ENCODE measurements at places on chromosomes 4 and X.

DNA sequence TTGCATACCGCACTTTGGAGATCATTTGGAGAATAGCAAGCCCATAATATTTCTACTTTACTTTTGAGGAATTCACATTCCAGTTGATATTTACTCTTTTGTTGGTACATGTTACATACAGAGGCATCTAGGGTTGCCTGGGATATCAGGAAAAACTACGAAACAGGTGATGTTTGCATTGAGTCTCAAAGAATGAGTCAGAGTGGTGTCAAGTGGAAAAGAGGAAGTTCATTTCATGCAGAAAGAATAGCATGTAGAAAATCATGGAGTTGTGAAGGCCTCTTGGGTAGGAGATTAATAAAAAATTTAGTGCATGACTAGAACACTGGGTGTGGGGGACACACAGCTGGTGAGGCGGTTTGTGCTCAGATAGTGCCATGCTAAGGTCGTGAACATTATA, 33.5 kb upstream of the ELOVL6 start:
- DNase-seq, result no peak

DNA sequence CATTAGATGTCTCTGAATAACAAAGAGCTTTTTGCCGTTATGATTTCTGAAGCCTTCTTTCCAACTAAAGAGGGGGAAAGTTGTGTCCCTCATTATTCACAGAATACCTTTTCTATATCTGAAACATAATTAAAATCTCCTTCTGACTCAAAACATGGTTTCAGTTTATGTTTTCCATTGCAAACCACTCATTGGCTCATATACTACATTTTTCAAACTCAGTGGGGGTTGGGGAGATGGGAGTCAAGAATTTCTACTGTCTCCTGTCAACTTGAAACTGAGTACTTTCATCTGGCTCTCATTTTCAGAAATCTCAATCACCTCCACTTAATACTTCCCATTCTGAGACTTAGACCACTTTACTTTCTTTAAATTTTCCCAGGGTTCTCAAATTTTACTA, 1839.5 kb upstream of the PCDH10 start:
- DNase-seq, result no peak

DNA sequence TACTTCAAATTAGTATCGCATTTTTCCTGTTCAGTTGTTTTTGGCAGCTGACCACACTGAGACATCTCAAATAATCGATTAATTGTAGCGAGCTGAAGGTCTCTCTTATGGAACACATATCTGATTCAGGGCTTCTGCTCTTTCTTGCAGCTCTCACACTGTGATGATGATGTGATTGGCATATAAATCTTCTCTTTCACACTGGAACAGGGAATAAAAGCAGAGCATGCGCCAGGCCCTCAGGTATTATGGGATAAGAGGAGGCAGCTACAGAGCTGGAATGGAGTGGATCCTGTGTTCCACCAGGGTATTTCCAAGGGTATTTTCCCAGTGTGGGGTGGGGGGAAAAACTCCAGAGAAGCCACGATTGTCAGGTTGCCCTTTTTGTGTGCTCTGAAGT, 265.4 kb upstream of the CASK start:
- DNase-seq, result no peak

- no peak for DNase-seq
These were observed 847.8 kb downstream of the RAPGEF2 start for GRCh38 chr4:159950707-159951106.

DNA sequence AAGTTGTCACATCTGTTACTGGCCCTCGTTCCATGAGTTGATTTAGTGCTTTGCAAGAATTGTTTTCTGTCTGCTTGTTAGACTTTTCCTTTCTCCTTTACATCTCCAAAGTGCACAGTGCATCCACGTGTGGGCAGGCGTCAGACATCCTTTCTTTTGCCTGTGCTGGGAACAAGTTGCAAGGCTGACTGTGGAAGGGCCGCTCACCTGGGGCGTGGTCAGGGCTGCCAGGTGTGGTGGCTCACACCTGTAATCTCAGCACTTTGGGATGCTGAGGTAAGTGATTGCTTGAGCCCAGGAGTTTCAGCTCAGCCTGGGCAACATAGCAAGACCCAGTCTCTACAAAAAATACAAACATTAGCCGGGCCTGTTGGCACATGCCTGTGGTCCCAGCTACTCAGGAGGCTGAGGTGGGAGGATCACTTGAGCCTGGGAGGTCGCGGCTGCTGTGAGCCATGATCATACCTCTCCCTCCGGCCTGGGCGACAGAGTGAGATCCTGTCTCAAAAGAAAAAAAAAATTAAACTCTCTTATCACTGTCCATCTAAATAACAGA, 46.2 kb downstream of the RGS12 start:
- DNase-seq, result no peak

DNA sequence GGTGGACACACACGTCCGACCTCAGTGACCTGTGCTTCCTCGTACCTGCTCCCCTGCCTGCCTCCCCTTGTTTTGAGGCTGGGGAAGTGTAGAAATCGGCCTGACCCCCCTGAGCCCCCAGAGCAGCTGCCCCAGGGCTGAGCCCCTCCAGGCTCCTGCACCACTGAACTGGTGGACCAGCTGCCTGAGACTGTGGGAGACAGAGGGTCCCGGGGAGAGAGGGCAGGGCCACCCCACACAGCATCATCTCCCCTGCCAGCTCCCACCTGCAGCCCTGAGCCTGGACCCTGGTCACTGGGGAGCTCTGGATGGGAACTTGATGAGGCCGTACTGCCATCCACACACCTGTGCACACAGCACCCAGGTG, 15.0 kb upstream of the NAT8L start:
- DNase-seq, result no peak

GRCh38 chrX:135327299-135327698, 18.0 kb downstream of the ETDC start:
- no peak for DNase-seq

DNA sequence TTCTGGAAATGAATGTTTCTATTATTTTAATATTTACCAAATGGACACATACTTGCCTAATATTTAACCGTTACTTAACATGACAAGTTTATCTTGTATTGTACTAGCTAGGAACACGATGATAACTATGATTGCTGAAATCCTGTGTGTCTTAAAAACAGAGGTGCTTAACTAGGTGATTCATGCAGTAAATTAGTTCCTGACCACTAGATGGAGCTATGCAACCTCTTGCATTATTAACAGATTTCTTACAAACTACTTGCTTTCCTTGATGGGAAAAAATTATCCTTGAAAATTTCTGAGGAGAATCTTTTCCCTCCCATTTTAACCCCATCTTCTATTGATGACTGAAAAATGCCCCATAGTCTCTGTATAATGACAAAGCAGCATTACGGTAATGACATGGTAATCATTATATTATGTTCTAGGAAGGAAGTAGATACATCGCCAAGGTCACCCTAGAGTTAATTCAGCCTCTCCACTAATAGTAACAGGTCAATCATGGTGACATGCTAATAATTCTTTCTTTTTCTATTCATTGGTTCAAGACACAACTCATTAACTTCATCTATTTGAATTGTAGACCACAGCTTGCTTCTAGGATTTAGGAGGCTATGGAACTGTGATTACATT, 844.2 kb downstream of the RAPGEF2 start:
- no peak for DNase-seq

GRCh38 chr4:127291316-127291715, 341.4 kb upstream of the INTU start:
- no peak for DNase-seq

GRCh38 chrX:108199691-108200090, 108.1 kb downstream of the ATG4A start:
- DNase-seq, result no peak

DNA sequence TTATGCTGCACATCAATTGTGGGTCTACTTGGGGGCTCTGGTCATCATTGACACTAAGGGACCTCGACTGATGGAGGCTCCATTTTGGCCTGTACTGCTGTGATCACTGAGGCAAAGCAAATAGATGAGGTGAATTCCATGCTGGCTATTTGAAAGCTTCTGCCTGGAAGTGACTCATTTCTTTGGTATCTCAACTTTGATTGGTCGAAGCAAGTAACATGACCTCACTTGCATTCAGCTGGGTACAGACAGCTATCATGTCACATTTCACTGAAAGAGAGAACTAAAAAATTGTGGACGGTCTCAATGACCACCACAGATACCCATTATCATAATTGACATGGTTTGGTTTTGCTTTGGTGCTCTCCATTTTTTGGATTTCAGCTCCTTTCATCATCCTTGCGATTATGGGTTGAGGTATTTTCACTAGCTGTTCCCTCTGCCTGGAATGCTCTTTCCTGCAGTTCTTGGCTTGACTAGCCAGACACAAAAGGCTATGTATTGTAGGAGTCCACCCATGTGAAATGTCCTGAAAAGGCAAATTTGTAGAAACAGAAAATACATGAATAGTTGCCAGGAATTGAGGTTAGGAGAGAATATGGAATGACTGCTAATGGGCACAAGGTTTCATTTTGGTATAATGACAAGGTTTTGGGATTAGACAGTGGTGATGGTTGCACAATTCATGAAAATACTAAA, 369.2 kb upstream of the LCORL start:
- no peak for DNase-seq

- no peak for DNase-seq
These were observed 38.0 kb upstream of the EMCN start for GRCh38 chr4:100555611-100556337.

DNA sequence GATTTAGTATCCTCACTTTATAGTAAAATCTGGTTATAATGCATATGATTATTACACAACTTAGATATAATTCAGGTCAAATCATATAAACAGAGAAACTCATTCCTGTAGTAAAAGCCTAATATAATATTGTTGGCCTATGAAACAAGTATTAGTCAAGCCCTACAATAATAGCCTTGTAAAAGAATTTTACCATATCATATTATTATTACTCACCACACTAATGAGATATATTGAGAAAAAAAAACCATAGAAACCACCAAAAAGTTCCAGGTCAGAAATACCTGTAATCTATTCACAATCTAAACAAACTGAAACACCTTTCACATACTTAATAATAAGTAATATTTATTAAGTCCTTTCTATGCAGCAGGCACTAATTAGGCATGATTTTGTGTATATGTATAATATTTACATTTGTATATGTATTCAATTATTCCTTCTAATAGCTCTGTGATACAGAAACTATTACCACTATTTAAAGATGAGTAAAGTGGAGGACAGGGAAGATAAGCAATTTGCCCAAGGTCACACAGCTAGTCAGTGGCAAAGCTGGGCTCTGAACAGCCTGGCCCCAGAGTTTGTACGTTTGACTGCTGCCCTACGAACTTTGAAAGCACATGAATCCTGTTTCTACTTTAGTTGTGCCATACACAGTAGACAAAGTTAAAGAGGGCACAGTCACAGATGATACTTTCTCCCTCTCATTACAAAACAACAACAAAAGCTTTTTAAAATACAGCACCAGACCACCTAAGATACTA, 9.0 kb downstream of the ZNF827 start:
- DNase-seq, result no peak

GRCh38 chr4:138255917-138256597, 13.9 kb upstream of the SLC7A11 start:
- no peak for DNase-seq

- DNase-seq, result no peak
These were observed 47.5 kb downstream of the MAGEA1 start for GRCh38 chrX:153226344-153227185.

Data from CD4-positive, alpha-beta T cell treated with Interleukin-12 subunit alpha and Interleukin-12 subunit beta, for 1 hour (primary cell).